ENCODE measurements at places on chromosomes 16 and 17. TPM values are rescaled to one million over a fixed set of nuclear protein-coding genes. Genes with fewer than 3 reads are reported as not detected.

DNA sequence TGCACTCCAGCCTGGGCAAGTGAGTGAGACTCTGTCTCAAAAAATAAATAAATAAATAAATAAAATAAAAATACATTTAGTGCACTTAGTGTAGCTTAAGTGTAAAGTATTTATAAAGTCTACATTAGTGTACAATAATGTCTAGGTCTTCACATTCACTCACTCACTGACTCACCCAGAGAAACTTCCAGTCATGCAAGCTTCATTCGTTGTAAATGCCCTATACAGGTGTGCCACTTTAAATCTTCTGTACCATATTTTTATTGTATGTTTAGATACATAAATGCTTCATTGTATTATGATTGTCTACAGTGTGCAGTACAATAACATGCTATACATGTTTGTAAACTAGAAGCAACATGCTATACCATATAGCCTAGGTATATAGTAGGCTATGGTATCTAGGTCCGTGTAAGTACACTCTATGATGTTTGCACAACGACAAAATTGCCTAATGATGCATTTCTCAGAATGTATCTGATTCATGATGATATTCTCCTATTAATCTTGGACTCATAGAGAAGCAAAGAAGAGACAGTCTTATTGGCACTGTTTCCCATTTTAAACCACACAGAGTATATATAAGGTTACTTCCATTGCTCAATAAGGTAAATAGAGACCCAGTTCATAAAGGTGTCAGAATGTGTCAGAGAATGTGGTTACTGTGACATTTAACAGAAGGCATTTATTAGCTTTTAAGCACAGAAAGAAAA, 1314.9 kb downstream of the CDH11 start:
- no peak for DNase-seq

DNA sequence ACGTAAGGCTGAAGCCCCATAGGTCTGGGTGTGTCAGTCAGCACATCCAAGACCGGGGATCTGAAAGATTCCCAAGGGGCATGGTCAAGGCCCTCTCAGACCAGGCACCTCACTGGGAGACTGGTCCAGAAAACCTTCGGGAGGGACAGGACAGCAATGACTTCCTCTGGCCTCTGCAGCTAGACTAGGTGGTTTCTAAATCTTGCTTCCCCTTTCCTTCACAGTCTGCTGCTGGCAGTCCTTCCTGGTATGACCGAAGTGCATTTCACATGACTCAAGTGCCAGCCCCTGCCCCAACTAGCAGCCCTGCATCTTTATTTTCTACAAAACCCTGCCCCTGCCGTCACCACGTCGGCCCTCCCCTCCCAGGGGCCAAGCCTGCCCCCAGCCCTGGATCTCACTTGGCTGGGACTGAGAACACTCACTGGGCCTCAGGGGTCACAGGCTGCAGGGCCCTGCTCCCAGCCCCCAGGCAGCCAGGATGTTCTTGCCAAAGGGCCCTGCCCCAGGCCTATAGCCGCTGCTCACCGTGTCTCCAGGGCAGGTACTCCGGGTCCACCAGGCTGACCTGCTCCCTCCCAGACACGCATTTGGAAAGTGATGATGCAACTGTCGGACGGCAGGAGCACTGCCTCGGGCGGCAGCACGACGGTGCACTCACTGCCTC, 18.3 kb downstream of the POLR3K start:
- no peak for DNase-seq

DNA sequence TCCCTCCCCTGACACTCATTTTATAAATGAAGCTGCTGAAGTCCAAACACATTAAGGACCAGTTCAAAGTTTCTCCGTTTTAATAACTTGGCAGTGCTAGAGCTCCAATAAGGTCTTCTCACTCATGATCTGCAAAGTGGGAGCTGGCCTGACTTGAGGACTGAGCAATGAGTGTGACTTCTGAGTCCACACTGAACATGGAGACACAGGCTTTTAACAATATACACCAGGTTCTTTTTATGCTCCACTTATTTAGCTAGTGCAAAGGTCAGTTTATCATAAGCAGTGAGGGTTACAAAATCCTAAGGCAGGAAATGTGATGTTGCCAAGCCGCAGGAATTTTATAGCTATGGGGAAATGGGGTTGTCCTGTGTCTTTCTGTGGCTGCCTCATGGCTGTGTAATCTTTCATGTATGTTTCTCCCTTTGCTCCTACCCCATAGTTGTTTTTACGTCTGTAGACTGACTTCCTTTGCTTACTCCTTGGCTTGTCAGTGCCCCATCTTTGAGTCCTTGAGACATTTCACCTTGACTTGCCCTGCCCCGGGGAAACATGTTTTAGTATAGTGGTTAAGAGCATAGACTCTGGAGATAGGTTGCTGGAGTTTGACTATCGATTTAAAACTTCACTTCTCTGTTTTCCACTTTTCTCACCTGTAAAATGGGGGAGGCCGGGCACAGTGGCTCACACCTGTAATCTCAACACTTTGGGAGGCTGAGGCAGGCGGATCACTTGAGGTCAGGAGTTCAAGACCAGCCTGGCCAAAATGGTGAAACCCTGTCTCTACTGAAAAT, 12.2 kb upstream of the MMD start:
- peak; percentile 44 for DNase-seq

- no peak for DNase-seq
Measured at GRCh38 chr16:69204172-69204571, 17.2 kb downstream of the SNTB2 start.

- DNase-seq: no peak
Measured at GRCh38 chr17:82314012-82314726, 3.2 kb downstream of the CD7 start.

GRCh38 chr17:46950342-46950996, 27.5 kb downstream of the GOSR2 start:
- DNase-seq: no peak

GRCh38 chr16:65739518-65739917, 617.7 kb upstream of the CDH11 start:
- DNase-seq: no peak

GRCh38 chr17:9272501-9273200, 251.3 kb downstream of the NTN1 start:
- no peak for DNase-seq

GRCh38 chr17:61467416-61468262, 15.4 kb downstream of the TBX4 start:
- peak; percentile 48 for DNase-seq

GRCh38 chr17:68034452-68034776, 1.1 kb upstream of the KPNA2 start:
- no peak for DNase-seq

GRCh38 chr17:49223517-49224197, 6.9 kb downstream of the PHOSPHO1 start:
- DNase-seq: peak; percentile 60

- DNase-seq: no peak
Measured at GRCh38 chr16:24975428-24975889, 39.7 kb downstream of the ARHGAP17 start.

DNA sequence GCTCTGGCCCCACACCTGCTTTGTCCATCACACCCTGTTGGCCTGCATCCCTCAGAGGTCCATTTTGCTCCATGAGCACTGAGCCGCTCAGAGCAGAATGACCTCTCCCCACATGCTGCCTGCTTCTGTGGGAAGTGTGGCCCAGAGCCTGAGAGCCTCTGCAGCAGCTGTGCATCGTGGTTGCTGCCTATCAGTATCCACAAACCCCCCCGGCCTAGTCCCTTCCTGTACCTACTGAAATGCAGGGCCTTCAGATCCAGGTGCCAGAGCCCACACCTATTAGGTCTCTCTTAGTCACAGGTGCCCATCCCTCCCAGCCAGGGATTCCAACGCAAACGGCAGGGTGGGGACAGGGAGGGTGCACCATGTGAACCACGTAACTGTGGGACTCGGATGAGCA, 16.6 kb upstream of the TRPV3 start:
- DNase-seq: no peak

- no peak for DNase-seq
Measured at GRCh38 chr17:55487695-55488432, 23.4 kb downstream of the SMIM36 start.

DNA sequence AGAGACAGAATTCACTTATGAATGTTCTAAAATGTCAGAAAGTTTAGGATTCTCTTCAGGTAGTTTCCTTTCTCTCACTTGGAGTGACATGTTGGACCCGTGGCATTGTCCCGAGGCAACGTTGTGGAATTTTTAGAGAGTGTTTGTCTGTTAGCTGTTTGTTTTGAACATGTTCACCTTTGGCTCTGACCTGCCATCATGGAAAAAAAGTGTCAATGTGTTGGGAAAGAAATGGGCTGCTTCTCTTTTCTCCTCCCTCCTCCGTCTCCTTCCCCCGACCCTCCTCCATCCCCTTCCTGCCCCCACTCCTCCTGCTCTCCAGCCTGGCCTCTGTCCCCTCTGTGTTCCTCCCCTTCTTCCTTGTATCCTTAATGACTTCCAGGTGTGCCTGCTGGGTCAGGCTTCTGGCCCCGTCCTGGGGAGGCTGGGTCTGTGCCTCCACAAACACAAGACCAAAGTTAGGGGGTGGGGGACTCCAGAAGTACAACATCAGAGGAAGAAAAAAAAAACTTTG, 463.1 kb downstream of the MAF start:
- DNase-seq: no peak

DNA sequence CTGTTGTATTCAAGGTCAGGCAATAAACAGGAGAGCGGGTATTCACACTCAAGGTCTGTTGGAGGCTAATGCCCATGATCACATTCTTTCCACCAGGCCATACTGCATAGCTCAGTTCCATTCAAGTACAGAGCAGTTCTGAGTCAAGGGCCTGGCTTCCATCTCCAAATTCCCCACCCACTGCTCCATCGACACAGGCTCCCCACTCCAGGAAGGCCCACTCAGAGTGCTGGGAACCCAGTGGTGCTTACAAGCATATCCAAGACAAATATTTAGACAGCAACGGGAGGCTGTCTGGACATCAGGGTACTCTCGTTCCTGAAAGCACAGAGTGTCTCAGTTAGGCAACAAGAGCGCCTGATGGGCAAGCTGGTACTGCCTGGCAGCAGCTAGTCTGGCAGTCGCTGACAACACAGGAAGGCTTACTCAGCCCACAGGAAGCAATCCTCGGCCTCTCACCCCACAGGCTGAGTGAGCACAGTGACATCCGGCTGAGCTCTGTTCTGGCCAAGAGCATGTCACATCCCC, 40.9 kb downstream of the RFFL start:
- DNase-seq: peak; percentile 95

DNA sequence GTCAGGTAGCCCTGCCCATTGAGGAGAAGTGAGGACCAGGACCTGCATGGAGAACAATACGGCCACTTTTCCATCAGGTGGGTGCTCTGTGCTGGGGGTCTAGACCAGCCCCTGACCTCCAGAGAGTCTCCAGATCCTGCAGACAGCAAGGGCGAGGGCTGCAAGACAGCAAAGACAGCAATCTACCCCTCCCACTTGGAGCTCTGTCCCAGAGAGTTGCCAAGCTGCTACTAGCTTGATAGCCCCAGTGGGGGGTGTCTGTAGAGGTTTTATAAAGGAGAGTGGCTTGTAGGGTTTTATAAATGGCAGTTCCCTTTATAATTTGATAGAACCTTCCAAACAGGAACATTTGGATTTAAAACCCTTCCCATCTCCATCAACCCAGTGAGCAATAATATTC, 16.7 kb upstream of the SLFN11 start:
- DNase-seq: no peak

DNA sequence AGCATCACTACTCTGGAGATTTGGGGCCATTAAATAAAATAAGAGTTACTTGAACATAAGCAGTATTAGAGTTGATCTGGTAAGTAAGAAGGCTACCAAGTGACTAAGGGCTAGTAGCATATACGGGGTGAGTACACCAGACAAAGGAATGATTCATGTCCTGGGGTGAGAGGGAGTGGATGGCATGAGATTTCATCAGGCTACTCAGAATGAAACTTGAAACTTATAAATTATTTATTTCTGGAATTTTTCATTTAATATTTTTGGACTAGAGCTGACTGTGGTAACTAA, 2.3 kb downstream of the SLFN5 start:
- peak; percentile 82 for DNase-seq

DNA sequence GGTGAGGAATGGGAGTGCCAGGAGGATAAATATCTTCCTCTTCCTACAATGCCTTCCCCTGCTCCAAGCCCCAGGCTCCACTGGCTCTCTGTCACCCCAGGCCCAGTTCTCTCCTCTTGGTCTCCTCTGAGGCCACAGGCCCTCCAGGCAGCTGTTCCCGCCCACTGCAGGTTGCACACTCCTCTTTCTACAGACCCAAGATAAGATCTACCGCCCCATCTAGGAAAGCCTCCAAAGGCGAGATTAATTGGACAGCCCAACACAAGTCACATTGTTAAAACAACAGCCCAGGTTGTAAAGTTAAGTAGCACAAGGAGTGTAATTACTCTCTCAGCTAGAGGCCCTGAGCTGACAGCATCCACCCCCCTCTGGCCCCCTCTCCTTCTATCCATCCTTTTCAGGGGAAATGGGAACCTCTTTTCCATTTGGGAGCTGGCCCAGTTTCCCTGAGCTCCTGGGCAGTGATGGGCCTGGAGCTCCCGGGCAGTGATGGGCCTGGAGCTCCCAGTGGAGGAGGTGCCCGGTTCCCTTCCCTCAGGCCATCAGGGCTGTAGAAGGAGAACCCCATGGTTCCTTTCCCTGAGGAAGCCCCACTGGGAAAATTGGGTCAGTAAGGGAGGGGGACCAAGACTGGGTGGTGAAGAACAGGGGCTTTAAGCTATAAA, 7.3 kb downstream of the DLX4 start:
- no peak for DNase-seq

- no peak for DNase-seq
Measured at GRCh38 chr17:65017207-65017774, 39.2 kb downstream of the GNA13 start.

- DNase-seq: peak; percentile 19
Measured at GRCh38 chr17:68993112-68993511, 37.9 kb upstream of the ABCA8 start.

The EPN3 gene
- under 0.01 TPM for total RNA-seq

The MT3 gene
- total RNA-seq: not detected

The PSKH1 gene
- total RNA-seq: 24.7 TPM

The KRT13 gene
- not detected for total RNA-seq

The CES3 gene
- not detected for total RNA-seq

The PDF gene
- 15.1 TPM for total RNA-seq

The TBX21 gene
- not detected for total RNA-seq

The TPPP3 gene
- 0.19 TPM for total RNA-seq

The CCL4L2 gene
- not detected for total RNA-seq

The TMEM97 gene
- total RNA-seq: 27.4 TPM

The TIGD7 gene
- 3.4 TPM for total RNA-seq

The EVI2A gene
- not detected for total RNA-seq

The SEPTIN1 gene
- total RNA-seq: not detected

The NGFR gene
- not detected for total RNA-seq

The AATF gene
- total RNA-seq: 26.7 TPM

Measured in dermis blood vessel endothelial cell (primary cell).